ENCODE measurements at places on chromosomes 3 and 15. TPM values are rescaled to one million over a fixed set of nuclear protein-coding genes. Genes with fewer than 3 reads are reported as not detected.

The ATP13A5 gene
- total RNA-seq, result not detected

The ULK4 gene
- 6.6 TPM for total RNA-seq

The RAB6B gene
- total RNA-seq, result 0.50 TPM

The OXSM gene
- 5.3 TPM for total RNA-seq

The MYZAP gene
- 1.1 TPM for total RNA-seq

The CCR3 gene
- total RNA-seq, result not detected

The RASGRP1 gene
- 0.72 TPM for total RNA-seq

The RBP2 gene
- total RNA-seq, result 0.69 TPM

DNA sequence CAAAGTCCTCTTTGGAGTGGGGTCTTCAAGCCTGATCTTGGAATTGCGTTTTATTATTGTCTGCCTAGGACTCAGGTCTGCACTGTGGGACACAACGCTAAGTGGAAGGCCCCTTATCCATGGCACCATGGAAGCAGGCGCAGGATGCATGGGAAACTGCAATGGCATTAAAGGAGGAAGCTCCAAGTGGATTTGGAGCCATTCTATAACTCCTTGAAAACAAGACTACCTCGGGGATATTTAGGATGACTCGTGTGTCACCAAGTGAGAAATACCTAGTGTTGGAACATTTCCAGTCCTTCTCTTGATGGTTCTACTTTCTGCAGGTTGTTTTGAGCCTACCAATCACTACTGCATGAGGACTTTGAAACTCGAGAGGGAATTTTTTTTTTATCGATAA, 126.6 kb upstream of the ZBED2 start:
- no peak overlapping the region for H3K4me3 ChIP-seq
- no peak overlapping the region for H3K27ac ChIP-seq
- H3K36me3 ChIP-seq, result no peaks in the 10 kb centered on the region
- H3K27me3 ChIP-seq, result no peaks in the 10 kb centered on the region

- H3K36me3 ChIP-seq, result no peaks in the 10 kb centered on the region
- no peaks in the 10 kb centered on the region for H3K27me3 ChIP-seq
- DNase-seq, result no peak
- H3K27ac ChIP-seq, result no peak overlapping the region
- no peak overlapping the region for H3K4me3 ChIP-seq
- H3K4me1 ChIP-seq, result no peaks in the 10 kb centered on the region
Observed at GRCh38 chr3:173351886-173352285, 45.7 kb upstream of the NLGN1 start.

GRCh38 chr3:155304394-155304793, 10.9 kb upstream of the STRIT1 start:
- H3K4me1 ChIP-seq, result no peaks in the 10 kb centered on the region
- H3K27me3 ChIP-seq, result no peaks in the 10 kb centered on the region
- DNase-seq, result no peak

DNA sequence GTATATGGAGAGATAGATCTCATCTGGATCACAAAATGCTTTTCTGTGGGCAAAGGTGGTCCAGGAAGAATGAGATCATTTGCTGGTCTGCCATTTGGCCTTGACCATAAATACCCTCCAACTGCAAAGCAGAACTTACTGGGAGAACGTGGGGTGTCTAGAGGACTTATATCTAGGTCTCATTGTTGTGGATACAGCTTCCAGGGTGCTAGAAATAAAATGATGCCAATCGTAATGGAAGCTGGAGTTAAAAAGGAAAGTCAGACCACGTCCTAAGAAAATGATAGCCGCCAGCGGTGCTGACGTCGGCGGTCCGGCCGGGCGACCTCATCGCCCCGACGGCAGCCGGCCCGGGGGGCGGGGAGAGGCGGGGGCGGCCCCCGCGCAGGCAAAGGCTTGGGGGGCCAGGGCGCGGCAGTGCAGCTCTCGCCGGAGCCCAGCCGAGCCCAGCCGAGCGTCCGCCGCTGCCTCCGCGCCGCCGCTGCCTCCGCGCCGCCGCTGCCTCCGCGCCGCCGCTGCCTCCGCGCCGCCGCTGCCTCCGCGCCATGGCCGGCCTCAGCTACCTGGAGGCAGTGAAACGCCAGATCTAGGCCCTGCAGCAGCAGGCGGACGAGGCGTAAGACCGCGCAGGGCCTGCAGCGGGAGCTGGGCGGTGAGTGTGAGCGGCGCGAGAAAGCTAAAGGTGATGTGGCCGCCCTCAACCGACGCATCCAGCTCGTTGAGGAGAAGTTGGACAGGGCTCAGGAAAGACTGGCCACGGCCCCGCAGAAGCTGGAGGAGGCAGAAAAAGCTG, 89.5 kb downstream of the EOMES start:
- DNase-seq, result peak; percentile 52
- H3K4me1 ChIP-seq, result no peaks in the 10 kb centered on the region
- peak overlapping the region; percentile 46 for H3K4me3 ChIP-seq
- H3K27ac ChIP-seq, result peak overlapping the region; percentile 74

DNA sequence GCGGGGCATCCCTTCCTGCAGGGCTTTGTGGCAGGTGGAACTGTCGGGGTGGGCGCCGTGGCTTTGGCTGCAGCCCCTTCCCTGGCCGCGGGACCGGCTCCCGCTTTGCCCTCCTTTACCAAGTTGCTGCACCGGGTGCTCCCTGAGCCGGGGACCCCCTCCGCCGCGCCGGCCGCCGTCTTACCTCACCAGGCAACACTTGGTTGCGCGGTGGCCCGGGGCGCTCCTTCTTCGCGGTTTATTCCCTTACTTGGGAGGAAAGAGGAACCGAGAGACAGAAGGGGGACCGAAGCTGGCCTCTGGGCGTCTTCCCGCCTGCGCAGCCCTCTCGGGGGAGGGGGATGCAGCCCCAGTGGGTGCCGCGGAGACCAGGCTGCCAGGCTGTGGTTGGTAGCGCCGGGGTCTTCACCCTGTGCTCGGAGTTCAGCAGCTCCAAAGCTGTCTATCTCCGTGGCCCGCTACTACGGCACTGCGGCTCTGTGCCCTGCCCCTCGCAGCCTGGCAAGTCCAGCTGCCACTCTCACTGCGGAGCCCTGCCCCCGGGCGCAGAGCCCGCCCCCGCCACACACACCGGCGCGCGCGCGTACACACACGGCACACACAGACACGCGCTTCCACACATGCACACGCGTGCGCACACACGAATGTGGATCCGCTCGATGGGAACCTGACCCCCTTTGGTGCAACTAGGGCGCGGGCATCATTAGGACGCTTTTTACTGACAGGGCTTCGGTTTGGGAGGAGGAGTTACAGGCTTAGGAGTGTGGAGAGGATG, at the start of gene DGKG:
TSS of gene DGKG (minus strand) at position 473 of the 775 bp plus-strand sequence. CDS start 41,775 bp downstream, outside the sequence.
- no peaks in the 10 kb centered on the region for H3K4me1 ChIP-seq
- no peaks in the 10 kb centered on the region for H3K36me3 ChIP-seq
- H3K27ac ChIP-seq, result peak within 1 kb of the TSS; percentile 11
- peak within 1 kb of the TSS; percentile 36 for H3K4me3 ChIP-seq
- H3K27me3 ChIP-seq, result no peaks in the 10 kb centered on the region

DNA sequence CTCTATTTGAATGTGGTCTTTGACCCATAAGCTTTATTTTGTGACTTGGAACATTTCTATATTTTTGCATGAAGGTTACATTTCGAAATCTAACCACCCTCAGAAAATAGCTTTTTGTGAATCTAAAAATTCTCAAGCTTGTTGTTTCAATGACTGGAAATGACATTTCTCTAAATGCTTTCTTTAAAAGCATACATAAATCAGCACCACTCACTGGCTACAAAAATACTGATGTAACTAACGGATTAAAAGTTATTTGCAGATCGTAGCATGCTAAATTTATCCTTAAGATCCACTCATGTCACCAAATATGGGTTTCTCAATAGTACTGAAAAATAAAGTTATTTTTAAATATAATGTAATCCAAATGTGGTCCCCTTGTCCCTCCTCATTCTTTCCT, 55.2 kb upstream of the ACAN start:
- DNase-seq, result no peak
- H3K4me3 ChIP-seq, result no peak overlapping the region
- no peaks in the 10 kb centered on the region for H3K36me3 ChIP-seq
- no peaks in the 10 kb centered on the region for H3K4me1 ChIP-seq
- no peaks in the 10 kb centered on the region for H3K27me3 ChIP-seq

GRCh38 chr3:44355362-44356033, 16.9 kb downstream of the TCAIM start:
- no peaks in the 10 kb centered on the region for H3K36me3 ChIP-seq
- H3K27ac ChIP-seq, result no peak overlapping the region
- no peaks in the 10 kb centered on the region for H3K27me3 ChIP-seq

DNA sequence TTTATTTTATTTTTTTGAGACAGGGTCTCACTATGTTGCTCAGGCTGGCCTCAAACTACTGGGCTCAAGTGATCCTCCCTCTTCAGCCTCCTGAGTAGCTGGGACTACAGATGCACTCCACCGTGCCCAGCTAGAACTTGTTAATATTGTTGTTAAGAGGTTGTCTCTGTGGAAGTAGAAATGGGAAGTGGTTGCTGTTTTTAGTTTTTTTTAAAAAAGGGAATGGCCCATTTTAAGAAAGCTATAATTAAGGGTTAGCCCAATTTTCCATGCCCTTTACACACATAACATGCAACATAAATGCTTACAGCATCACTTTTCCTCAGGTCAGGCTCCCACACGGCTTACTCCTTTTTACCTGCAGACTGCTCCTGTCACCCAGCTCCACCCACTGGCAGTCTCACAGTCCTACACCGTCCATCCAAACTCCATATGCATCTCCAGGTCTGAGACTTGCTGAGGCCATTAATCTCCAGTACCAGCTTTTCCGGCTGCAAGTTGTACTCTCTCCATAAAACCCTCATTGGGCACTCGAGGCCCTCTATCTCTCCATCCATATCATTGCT, 19.8 kb downstream of the MORC1 start:
- H3K36me3 ChIP-seq, result no peaks in the 10 kb centered on the region
- no peak for DNase-seq
- H3K27me3 ChIP-seq, result no peaks in the 10 kb centered on the region
- H3K27ac ChIP-seq, result no peak overlapping the region
- no peak overlapping the region for H3K4me3 ChIP-seq
- H3K4me1 ChIP-seq, result peaks cover 2% of the 10 kb centered on the region

GRCh38 chr3:169604568-169604967, 58.9 kb downstream of the MECOM start:
- no peak for DNase-seq
- H3K27me3 ChIP-seq, result no peaks in the 10 kb centered on the region
- no peaks in the 10 kb centered on the region for H3K4me1 ChIP-seq
- no peak overlapping the region for H3K27ac ChIP-seq

GRCh38 chr3:56799251-56799882, 2.4 kb downstream of the ARHGEF3 start:
- no peaks in the 10 kb centered on the region for H3K27me3 ChIP-seq
- no peak for DNase-seq
- peak overlapping the region; percentile 32 for H3K4me3 ChIP-seq
- H3K27ac ChIP-seq, result peak overlapping the region; percentile 45
- H3K36me3 ChIP-seq, result no peaks in the 10 kb centered on the region

DNA sequence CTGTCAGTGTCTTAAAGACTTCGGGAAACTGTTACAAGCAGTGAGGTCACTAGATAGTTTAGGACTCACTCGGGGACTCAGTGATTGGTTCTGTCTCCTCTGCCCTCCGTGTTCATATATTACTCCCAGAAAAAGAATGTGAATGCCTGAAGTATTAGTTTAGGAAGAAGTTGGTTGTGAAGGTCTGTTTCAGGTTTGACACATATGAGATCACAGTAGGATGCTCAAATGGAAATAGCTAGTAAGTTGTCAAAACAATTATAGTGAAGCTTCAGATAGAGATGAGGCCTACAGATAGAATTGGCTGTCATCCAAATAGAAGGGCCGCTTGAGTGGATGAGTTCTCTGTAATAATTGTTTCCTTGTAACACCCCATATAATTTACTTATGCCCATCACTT, 172.6 kb downstream of the PLCL2 start:
- no peaks in the 10 kb centered on the region for H3K27me3 ChIP-seq
- no peak for DNase-seq
- peaks cover 2% of the 10 kb centered on the region for H3K4me1 ChIP-seq
- H3K4me3 ChIP-seq, result no peak overlapping the region

DNA sequence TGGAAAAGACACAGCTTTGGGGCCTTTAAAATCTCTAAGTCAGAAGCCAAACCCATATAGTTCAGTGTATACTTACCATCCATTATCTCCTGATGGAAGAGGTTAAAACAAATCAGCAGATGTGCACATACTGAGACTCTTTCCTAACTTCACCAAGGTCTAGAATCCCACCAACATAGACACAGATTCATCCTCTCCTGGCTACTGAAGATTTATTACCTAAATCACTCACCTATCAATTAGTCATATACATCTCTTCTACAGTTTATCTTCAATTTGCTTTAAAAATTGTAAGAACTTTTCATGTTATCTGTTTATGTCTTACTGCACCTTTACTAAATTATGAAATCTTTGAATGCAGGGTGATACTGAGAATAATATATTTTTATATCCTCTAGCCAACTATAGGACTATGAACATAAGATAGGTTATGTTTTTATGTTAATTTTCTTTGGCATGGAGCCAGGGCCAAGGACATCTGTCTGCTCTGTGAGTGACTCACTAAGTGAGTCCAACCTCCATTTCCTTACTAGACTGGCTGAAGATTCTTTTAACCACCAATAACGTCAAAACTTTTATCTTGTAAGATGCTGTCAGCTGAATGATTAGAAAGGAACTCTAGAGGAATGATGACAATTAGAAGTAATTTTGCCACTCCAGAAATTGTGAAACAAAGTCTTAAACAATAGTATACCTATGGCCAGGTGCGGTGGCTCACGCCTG, 397.6 kb downstream of the FOXP1 start:
- H3K27ac ChIP-seq, result no peak overlapping the region
- no peaks in the 10 kb centered on the region for H3K27me3 ChIP-seq
- H3K4me3 ChIP-seq, result no peak overlapping the region

- DNase-seq, result no peak
- H3K36me3 ChIP-seq, result no peaks in the 10 kb centered on the region
- H3K27me3 ChIP-seq, result no peaks in the 10 kb centered on the region
- H3K4me1 ChIP-seq, result peaks cover 3% of the 10 kb centered on the region
- no peak overlapping the region for H3K27ac ChIP-seq
Observed at GRCh38 chr3:161171639-161172552, 49.2 kb upstream of the NMD3 start.

DNA sequence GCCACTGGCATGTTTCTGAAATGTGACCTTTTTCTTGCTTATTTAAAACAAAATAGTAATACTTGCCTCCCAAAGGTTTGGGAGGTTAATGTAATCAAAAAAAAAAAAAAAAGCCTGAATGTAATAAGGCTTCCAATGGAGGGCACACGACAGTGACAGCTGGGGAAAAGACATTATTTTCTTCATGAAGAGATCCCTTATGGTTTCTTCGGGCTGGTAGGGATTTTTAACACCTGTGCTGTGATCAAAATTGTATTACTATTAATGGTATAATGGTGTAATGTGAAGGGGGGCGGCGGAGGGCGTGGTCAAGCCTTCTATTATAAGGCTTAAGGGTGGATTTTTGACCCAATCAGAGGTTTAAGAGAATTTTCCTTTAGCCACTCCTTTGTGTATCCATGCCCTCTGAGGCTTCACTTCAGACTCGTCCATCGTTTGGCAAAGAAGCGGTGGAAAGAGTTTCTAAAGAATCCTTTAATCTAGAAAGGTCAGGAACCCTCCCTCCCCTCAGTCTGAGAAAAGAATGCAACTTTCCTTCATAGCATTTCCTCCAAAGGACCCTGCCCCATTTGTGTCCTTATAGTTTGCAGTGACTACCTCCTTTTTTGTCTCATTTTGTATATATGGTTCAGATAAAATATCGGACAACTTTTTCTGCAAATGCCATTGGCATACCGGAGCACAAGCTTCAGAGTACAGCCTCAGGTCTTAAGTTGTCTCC, 89.5 kb upstream of the CHD2 start:
- peak; percentile 75 for DNase-seq
- peak overlapping the region; percentile 94 for H3K27ac ChIP-seq
- no peaks in the 10 kb centered on the region for H3K27me3 ChIP-seq
- H3K4me1 ChIP-seq, result peaks cover 6% of the 10 kb centered on the region
- no peaks in the 10 kb centered on the region for H3K36me3 ChIP-seq
- peak overlapping the region; percentile 31 for H3K4me3 ChIP-seq

GRCh38 chr3:43389388-43390254, 103.3 kb downstream of the SNRK start:
- H3K4me1 ChIP-seq, result peaks cover 7% of the 10 kb centered on the region
- no peaks in the 10 kb centered on the region for H3K27me3 ChIP-seq
- H3K36me3 ChIP-seq, result no peaks in the 10 kb centered on the region
- H3K27ac ChIP-seq, result no peak overlapping the region
- DNase-seq, result no peak
